ENCODE measurements at places on chromosomes 6 and 20.

DNA sequence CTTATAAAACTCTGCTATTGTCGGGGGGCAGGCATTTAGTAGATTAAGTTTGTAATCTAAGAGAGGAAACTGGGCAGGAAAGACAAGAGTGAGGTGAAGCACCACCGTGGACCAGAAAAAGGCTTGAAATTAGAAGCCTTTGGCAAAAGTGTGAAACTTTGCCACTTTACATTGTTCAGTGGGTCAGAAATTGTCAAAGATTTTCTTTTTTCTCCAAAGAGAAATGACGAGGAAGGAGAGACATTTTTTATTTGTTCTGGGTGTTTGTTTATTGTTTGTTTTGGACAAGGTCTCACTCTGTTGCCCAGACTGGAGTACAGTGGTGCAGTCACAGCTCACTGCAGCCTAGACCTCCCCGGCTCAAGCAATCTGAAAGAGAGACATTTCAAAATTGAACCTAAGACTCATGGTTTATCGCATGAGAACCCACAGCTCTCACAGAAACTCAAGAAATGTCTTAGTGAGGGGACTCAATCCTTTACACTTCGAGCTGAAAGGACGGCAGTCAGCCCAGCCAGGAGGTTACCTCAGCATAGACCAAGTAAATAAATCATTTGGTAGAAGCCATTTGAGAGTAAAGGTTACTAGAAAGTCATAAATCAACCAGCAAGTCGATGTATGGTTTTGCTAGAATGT, 262.8 kb upstream of the TAB2 start:
- DNase-seq = no peak

GRCh38 chr6:146388736-146389364, 154.8 kb upstream of the RAB32 start:
- DNase-seq = no peak

DNA sequence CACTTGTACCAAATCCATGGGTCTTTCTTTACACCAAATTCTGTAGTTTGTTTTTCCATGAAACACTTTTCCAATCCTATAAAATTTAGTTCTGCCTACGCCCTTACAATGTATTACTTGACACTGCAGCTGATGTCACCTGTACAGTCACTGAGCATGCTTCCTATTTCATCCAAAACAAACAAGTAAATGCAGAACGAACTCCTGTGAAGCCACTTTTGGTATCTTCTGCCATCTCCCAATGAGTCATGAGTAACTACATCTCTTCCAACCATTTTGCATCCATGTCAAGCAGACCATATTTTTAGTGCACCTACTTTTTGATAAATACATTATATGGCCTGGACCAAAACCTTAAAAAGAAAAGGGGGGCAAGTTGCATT, 42.4 kb downstream of the HDDC2 start:
- DNase-seq = no peak

DNA sequence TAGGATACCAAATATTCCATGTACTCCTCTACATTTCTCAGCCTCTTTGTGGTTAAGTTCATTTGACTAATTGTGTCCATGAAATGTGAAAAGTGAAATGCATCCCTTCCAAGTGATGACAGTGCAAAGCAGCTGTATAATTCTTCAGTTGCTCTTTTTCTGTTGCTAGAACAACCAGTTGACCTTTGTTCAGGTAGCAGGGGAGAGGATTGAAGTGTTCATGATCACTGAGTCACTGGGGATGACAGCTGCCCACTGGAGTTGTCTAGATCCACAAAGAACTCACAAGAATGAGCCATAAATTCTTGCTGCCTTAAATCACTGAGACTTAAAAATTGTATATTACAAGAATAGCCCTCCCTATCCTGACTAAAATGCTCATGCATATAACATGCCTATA, 254.6 kb downstream of the EPHA7 start:
- no peak for DNase-seq

DNA sequence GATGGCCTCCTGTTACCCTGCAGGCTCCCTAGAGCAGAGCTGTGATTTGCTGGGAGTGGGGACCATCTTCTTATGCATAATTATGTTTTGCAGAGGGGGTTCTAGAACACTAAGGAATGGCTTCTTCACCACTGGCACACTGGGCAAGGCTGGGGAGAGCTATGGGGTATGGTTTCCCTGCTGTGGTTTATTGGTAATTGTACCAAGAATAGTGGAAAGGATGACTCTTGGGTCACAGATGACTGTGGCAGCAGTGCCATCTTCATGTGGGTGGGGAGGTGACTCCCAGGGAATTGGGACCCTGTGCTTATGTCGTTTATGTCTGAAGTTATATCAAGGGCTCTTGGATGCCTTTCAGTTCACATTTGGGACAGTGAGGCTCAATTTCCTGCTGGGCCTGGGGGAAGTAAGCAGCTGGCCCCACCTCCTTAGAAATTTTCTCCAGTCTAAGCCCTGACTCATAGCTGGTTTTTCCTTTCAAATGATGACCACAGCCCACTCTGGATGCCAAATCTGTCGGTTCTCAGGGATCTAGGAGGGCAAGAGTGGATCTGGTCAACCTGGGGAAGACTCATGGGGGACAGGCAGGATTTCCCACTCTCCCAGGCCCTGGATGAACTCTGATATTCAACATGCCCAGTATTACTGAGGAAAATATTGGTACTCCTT, 230.8 kb downstream of the LRFN2 start:
- no peak for DNase-seq

GRCh38 chr20:19764207-19764606, 6.1 kb downstream of the RIN2 start:
- DNase-seq = no peak

DNA sequence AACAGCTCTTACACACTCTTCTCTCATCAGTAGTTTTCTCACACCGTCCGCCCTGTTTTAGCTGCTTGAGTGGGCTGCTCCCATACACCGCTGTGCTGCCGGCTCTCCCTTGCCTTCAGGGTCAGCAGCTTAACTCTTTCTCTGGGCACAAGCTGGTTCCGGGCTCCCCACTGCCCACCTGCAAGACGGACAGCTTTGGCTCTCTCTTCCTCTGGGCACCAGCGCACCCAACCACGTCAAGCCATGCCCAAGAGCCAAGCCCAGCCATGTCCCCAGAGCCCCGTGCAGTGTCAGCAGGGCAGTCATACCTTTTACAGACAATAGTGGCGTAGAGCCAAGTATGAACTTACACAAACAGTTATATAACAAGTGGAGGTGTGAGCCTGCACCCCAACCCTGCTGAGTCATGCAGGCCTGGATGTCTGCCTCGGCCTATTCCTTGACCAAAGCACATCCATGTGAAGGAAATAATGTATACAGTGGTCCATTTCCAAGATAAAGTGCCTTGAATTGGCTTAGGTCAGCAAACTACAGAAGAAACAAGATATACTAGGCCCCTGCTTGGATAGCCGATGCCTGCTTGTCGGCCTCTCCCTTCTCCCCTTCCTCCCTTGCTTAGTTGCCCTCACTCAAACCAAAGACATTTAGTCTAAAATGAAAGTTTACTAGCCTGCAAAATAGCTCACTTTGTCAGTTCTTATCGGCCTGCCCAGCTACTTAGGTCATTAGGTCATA, 89.3 kb downstream of the JPH2 start:
- DNase-seq = peak; percentile 28

- no peak for DNase-seq
Observed at GRCh38 chr6:161835500-161836215, 561.8 kb upstream of the AGPAT4 start.

DNA sequence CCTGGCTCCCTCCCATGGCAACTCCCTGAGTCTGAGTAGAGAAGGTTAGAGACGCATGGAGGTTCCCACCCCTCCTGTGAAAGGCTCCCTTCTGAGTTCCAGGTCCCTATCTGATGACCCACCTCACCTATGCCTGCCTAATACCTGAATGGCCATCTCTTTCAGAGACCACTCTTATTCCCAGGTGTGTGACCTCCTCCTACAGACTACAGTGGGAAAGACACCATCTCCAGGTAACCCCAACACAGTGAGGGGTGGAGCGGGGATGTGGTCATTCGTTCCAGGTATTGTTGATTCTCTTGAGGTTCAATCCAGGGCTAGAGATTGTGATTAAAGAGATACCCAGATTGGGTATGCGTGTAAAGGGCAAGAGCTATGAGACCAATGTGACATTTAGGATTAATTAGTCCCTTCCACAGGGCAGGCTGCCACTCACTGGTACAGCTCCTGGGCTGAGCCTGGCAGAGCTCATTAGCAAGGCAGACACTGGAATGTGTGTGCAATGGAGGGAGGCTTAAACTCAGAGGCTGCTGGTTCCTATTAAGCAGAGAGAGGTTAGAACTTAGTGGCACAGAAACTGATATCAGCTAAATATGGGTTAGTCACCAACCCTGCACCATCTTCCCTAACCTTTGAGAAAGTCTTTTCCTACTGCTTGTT, 46.5 kb upstream of the IER3 start:
- DNase-seq = no peak

DNA sequence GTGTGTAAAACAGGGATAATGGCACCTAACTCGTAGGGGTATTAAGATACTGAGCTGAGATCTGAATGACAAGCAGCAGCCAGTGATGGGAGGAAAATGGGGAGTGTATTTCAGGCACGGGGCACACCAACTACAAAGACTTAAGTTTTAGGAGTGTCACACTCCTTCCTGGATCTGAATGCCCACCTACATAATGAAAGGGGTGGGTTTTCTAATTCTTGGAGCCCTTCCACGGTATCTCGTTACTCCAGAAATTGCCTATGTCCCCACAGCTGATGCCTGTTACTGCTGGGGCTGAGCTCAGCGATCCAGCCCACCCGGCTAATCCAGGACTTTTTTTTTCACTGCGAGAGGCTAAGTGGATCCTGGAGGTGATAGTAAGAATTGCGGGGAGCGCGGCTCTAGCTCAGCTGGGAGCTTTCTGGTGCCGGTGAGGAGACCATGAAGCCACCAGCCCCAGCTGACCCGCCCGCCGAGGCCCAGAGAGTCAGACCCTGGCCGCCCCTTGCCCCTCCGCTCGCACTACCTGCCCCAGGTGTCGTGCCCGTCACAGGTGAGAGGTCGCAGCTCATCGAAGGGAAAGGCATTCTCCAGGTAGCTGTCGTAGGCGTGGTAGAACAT, 727 bp downstream of the EDEM2 start:
- no peak for DNase-seq

DNA sequence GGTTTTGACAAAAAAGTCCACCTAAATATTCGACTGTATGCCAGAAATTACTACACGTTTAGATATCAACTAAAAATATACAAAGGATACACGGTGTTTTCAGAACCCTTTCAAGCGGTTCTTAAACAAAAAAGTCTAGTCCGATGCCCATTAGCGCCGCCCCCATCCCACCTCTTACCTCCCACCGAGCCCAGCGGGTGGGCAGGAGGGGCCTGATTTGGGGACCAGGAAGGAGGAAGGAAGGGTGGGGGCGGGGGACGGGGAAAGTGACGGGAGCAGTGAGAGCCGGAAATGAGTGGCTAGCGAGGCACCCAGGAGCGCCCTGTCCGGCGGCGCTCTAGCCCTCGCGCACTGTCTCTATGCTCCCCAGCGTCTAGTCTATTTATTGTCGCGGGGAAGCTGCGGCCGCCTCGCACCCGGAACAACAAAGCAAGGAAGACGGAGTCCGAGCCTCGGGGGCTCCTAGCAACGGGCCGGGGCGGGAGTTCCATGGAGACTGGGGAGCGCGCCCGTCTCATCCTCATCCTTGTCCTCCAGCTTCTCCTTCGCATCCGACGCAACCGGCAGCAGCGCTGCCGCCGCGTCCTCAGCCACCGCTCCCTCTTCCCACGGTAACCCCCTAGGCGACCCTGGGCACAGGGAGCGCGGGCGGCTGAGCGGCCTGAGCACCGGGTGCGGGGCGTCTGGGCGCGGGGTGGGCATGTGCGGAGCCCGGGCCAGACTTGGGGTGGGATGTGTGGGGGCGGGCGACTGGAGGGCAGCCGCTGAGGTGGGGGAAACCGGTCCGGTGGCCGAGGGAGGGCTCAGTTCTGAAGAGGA, at the start of gene TBPL1:
Gene TBPL1 (plus strand): TSS at position 410 of the 819 bp plus-strand sequence. CDS start 26,902 bp downstream, outside the sequence.
- peak; percentile 95 for DNase-seq

DNA sequence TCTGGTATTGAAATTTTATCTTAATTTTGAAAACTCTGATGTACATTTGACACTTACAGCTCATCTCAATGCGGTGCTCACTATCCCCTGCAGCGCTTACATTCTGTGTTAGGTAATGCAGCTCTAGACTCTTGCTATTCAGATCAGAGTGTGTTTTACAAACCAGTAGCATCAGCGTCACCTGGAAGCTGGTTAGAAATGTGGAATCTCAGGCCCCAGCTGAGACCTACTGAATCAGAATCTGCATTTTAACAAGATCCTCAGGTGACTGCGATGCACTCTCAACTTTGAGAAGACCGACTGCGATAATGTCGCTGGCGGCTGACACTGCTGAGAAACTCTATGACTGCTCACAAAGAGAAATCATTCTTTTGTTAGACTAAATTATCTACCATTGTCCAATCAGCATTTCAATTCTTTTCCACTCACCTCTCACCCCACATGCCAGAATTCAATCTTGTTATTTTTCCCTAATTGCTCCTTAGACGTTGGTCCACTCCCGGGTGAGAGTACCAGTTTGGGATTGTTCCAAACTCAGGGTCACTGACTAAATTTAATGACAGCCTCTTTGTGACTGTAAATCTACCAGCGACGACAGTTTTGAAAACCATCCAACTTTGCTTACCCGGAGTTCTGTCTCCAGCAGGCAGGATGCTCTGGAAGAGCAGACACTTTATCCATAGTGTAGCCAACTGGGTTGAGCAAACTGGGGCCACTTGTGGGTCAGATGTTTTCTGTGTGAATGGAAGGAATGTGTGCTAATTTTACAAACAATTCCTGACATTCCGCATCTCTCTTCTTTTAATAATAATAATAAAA, 140.1 kb upstream of the BTBD3 start:
- DNase-seq = peak; percentile 49

DNA sequence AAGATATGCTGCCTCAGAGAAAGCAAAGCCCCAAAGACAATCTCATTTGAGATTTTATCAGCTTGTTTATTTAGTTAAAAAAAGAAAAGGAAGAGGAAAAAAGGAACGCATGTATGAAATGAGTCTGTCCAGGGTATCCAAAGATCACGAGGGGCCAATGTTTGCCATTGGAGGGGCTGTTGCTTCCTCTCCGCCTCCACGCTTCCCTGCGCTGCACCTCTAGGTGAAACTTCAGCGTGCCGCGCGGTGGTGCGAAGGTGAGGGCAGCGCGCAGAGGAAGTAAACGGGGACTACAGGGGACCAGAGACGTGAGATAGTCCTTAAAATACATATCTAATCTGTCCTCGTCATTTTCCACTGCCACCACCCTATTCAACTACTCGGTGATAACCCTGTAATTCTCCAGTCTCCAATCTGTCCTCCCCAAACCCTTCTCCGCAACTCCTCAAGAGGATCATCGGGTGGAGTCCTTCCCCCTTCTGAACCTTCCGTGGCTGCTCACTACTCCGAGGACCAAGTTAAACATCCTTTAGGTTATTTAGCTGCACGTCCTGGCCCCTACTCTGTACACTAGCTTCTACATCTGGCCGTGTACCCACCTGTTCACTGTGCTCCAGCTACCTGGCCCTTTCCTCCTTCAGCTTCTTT, 1.1 kb upstream of the DCBLD1 start:
- DNase-seq = no peak

GRCh38 chr6:46947497-46947896, 25.8 kb upstream of the ADGRF5 start:
- DNase-seq = no peak
